ENCODE measurements at places on chromosomes 5 and 9.

DNA sequence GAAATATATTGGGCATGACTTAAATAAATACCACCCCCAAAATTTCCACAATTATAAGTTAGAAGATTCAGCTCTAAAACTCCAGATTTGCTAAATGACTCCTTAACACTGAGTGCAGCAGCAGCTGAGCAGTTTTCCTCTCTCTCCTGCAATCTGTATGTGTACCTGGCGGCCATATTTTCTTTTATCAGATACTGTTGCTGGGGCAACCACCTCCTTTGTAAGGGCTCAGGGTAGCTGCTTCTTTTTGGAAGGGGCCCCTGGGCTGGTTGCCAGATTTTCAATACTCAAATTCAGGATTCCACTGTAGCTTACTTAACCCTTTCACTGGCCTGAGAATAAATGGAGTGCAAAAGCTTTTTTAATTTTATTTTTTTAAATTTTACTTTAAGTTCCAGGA is 197.0 kb downstream of the TAF11L14 start:
- no peak for DNase-seq

DNA sequence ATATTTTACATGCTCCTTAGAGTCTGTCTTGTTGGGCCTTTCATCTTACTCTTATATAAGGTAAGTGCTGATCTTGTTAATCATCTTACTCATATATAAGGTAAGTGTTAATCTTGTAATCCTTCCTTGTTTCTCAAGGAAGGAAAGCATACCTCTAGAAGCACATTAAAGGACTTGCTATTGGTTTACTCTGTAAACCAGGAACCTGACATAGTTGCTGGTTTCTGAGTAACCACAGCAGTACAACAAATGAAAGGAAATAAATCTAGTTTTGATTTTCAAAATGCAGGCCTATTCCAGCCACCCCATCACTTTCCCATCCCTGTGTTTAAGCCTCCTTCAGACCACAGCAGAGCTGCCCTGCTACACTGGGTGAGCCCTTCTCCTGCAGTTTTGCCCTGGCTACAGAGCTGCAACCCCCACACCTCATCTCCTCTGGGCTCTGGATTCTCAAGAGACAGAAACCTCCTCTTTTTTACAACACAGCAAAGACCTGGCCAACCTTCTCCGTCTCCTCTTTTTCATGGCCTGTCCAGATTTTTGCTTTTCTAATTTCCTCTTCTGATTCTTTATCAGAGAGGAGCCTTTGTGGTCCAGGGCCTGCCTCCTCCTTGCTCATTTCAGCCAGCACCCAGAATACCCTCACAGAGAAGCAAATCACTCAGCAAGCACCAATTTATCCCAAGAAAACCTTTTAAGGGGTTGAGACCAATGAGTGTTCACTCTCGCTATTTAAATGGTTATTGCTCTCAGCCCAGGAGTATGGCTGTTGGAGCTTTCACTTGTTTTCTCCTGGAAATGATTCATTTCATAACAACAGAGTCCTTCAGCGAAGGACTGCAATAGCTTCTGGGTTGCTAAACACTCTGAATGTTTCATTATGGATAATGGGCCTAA is 103.2 kb downstream of the FSTL4 start:
- no peak for DNase-seq

DNA sequence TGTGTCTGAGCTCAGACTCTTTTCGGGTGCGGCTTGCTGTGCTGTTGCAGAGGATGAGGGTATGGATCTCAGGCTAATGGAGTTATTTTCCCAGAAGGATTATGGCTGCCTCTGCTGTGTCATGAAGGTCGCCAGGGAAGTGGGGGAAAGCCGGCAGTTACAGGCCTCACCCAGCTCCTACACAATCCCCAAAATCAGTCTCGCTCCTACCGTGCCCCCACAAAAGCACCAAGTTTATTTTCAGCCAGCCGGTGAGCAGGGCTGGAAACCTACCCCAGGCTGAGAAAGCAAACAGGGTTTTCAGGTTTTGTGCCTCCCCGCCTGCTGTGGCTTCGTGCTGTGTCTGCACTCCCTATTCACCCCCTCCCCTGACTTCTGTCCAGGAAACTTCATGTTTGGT is 113.3 kb downstream of the SLC24A2 start:
- DNase-seq, result no peak

DNA sequence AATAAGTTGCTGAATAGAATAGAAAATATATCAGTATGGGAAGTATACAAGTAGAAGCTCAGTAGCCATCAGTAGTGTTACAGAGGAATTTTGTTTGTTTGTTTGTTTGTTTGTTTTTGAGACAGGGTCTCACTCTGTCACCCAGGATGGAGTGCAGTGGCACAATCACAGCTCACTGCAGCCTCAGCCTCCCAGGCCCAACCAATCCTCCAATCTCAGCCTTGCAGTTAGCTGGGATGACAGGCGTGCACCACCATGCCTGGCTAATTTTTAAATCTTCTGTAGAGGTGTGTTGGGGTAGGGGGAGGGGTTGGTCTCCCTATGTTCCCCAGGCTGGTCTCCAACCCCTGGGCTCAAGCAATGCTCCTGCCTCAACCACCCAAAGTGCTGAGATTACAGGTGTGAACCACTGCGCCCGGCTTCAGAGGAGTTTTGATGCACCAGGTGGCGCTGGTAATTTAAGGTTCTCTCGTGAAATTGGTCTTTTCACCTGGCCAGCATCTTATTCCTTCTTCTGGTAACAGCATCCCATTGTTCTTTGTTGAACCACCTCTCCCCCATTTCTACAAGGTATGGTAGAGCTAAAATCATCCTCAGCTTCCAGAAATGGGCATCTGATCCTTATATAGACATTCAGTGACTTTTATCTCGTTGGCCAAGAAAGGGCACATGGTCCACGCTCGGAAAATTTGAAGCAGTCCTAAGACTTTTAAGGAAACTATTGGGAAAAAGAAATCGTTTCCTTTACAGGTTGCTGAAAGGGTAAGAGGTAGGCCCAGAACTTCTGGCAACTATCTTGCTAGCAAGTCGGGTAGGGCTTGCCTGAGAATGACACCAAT is 157.1 kb downstream of the ARRDC3 start:
- no peak for DNase-seq

- DNase-seq, result no peak
Measured at GRCh38 chr5:16806711-16807546, 129.2 kb downstream of the MYO10 start.

- DNase-seq, result no peak
Measured at GRCh38 chr9:3662671-3663070, 136.9 kb upstream of the RFX3 start.

DNA sequence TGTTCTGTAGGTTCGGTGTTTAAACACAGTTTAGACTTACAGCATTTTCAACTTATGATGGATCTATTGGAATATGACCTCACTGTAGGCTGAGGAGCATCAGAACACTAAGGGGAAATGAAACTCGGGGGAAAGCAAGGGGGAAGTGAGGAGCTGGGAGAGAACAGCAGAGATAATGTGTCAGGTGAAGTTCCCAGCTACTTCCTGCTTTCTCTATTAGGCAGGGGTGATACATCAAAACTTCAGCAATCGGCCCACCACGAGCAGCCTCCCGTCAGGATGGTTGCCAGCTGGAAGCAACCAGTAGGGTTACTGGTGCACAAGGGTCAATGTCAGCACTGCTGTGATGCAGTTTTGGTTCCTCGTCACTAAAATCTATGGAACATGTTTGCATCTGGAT is 34.3 kb downstream of the FAT2 start:
- DNase-seq, result no peak

GRCh38 chr9:127916720-127917581 is at the start of gene ST6GALNAC4:
Gene ST6GALNAC4, minus strand, starts transcription at chr9:127917041. Its CDS starts 622 bp downstream, at chr9:127916419.
- peak; percentile 94 for DNase-seq

GRCh38 chr5:73204332-73204731 is 31.3 kb downstream of the TMEM174 start:
- DNase-seq, result no peak

- no peak for DNase-seq
Measured at GRCh38 chr5:54159153-54159892, 151.1 kb downstream of the ARL15 start.

- no peak for DNase-seq
Measured at GRCh38 chr5:110768138-110768860, 29.5 kb downstream of the SLC25A46 start.

GRCh38 chr9:91089405-91090129 is 272.2 kb downstream of the AUH start:
- no peak for DNase-seq

DNA sequence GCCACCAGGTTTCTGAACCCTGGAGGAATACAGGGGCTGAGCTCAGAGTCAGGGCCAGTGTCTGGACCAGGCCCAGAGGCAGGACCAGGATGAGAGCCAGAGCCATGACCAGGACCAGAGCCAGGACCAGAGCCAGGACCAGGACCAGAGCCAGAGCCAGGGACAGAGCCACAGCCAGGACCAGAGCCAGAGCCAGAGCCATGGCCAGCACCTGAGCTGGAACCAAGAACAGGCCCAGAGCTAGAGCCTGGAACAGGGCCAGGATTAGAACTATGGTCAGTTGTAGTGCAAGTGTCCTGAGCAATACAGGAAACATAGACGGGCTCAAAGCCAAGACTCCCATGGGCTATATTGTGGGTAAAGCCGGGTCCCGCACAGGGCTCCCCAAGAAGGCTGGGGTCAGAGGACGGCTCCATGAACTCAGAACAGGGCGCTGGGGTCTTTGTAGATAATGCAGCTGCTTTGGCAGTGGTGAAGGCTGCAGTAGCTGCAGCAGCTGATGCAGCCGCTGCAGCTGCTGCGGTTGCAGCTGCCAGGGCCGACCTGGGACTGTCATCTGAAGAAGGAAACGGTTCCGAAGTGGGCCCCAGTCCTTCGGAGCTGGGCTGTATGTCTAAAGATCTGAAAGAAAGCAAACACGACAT is 559 bp downstream of the SPAG8 start:
- no peak for DNase-seq

GRCh38 chr9:84711398-84711777 is 41.9 kb downstream of the NTRK2 start:
- no peak for DNase-seq

GRCh38 chr9:104854613-104855012 is 73.3 kb downstream of the ABCA1 start:
- no peak for DNase-seq

DNA sequence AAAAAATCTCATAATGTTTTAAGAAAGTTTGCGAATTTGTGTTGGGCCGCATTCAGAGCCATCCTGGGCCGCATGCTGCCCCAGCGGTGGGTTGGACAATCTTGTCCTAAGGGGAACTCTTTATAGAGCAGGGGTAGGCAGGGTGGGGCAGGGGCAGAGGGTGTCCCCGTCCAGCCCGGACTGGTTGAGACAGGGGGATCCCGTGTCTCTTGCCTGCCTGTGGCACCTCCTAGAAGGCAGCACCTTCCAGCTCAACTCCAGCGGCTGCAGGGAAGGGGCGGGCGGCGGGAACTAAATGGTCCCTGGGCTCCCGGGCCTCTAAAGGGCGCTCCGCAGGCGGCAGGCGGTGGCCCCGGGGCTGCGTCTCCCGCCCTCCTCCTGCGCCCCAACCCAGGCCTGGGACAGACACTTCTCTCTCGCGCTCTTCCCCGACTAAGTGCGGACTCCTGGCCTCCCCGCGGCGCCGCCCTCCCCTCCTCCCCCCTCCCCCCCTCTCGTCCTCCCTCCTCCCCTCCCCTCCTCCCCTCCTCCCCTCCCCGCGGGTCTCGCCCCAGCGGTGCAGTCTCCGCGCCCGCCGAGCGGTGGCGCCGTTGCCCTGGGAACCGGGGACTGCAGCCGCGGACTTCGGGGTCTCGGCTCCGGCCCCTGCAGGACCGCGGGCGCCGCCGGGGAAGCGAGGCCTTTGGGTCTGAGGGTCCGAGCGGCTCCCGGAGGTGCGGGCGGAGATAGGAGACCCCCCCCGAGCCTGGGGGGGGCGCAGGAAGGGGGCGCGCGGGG is 132.6 kb downstream of the MRPL36 start:
- peak; percentile 89 for DNase-seq

DNA sequence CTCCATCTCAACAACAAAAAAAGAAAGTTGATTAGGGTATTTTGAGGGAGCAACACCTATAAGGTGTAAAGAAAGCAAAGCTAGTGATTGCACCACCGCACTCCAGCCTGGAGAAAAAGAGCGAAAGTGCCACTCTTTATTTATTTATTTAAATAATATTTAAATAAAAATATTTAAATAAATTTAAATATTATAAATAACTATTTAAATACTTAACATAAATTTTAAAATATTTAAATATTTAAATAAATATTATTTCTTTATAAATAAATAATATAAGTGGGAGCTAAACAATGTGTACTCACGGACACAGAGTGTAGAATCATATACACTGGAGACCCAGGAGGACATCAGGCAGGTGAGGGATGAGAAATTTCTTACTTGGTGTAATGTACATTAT is 64.4 kb upstream of the TRIO start:
- no peak for DNase-seq

GRCh38 chr9:137168573-137168903 is 1.3 kb downstream of the LRRC26 start:
- no peak for DNase-seq

- no peak for DNase-seq
Measured at GRCh38 chr5:33300209-33300742, 140.5 kb upstream of the TARS1 start.

- DNase-seq, result no peak
Measured at GRCh38 chr9:22413884-22414283, 32.7 kb upstream of the DMRTA1 start.

DNA sequence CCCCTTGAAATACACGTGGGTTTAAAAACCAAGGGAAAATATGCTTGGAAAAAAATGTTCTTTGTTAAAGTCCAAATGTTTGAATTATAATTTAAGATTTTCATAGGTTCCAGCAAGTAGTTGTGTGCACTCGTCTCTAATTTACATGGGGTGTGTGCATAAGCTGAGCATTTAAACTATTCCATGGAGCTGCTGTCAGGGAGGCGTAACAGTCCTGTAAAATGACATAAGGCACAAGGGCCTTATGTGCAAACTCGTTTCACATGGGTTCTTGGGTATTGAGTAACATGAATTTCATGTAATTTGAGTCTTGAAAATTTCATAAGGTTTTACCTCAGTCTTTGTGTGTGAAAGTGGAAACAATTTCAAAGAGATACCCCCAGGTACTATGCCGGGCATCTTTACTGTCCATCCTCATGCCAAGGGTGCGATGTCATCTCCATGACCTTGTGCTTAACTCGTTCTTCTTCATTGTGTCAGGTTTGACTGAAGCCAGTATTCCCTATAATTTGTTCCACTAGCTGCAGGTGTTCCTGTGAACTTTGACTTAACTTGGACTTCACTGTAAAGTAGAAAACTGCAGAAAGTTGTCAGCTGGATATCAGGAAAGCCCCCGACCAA is 359.3 kb downstream of the SH3GL2 start:
- no peak for DNase-seq

- no peak for DNase-seq
Measured at GRCh38 chr9:91711755-91712601, 238.1 kb downstream of the ROR2 start.

DNA sequence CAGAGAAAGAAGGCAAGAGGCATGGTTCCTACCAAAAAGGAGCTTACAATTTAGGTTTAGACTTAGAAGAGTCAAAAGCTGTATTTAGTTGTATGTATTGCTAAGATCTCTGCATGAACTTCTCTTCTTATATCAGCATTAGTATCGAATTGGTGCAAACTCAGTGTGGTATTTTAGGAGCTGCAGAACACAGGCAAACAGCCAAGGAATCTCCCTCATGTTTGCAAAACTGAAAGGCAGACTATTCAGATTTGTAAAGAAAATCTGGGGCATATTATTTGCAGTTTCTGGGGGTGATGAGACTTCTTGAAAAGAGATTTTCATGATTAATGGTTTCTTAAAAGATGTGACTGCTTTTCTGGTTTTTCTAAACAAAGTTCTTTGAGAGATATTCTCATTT is 252.7 kb downstream of the CEMIP2 start:
- DNase-seq, result no peak

GRCh38 chr5:139676951-139677735 is 29.0 kb downstream of the CXXC5 start:
- DNase-seq, result no peak

All from type B pancreatic cell (in vitro differentiated cells).